ENCODE measurements at places on chromosomes 7 and 10.

- DNase-seq, result no peak
These were observed 159.3 kb downstream of the LYZL1 start for GRCh38 chr10:29448125-29448524.

DNA sequence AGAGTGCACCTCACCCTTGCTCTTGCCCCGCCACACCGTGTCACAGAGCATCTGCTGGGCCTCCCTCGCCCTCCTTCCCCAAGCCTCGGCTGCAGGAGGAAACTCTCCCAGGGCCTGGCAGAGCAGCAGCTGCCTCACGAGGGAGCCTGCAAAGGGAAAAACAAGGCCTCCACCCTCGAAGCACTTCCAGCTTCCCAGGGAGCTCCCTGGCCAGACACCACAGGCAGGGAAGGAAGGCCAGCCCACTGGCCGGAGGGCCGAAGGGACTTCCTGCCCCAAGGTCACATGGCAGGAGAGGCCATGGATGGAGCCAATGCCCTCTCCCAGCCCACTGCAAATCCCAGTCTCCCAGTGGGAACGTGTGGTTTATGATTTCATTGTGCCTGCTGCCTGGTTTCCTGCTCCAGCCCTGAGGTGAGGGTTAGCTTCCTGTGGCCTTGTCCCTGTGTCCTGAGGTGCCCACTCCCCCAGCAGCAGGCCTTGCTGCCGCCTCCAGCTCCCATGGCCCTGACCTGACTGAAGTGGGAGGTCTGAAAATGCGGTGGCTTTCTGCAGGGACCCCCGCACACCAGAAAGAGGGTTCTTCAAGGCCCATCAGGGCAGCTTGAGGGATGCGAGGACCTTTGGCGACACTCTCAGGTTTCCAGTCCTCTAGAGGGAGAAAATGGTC is 100.5 kb upstream of the PPIF start:
- no peak for DNase-seq

- no peak for DNase-seq
These were observed 176.9 kb downstream of the PTPRN2 start for GRCh38 chr7:158410720-158411119.

GRCh38 chr10:95217476-95217875 is 23.4 kb downstream of the ACSM6 start:
- no peak for DNase-seq

DNA sequence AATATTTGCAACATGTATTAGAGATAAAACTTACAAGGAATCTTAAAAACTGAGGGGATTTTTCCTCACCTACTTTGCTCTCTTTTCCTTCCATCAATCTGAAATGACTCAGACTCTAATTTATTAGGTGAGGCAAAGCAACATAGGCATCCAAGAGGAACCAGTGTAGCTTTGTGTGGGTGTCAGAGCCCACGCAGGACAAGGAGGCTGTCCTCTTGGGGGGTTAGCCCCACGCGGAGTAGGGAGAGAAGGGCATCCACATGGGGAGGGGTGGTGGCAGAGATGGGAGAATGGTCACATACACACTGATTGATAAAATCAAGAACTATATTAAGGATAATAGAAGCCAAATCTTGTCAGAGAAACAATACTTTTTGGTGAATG is 33.8 kb upstream of the ARMS2 start:
- DNase-seq, result no peak

GRCh38 chr10:70592746-70593512 is 9.6 kb downstream of the PRF1 start:
- DNase-seq, result no peak

GRCh38 chr10:45580371-45581215 is 92.0 kb downstream of the ZFAND4 start:
- DNase-seq, result no peak

DNA sequence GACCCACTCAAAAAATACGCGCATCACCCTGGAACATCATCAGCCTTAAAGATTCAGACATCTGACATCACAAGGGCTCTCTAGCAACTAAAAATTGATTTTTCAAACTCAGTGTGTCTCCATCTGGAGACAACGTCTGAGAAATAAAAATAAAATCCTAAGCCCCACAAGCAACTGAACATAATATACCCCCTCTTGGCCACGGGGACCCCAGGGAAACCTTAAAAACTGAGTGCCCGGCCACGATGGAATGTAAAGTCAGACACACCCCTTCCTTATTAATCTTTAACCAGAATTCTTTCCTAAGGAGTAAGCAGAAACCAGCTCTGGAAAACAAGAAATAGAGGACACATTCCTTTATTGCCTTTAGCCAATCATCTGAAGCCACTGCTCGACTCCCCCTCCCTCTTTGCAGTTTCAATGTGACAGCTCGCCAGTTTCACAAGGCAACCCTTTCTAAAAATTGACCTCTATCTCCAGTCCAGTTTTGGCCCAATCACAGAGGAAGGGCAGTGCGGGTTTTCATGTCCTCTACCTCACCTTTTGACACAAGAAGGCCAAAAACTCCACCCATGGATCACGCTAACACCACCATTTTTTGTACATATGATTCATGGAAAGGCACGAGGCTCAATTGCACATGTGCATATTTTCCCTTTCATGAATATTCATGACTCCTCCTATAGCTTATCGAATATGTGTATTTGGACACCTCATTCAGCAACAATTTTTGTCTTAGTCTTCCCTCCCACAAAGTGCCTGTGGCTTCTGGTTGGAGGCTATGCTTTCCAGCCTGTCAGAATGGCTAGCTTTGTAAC is 24.2 kb downstream of the IFIT3 start:
- DNase-seq, result no peak

DNA sequence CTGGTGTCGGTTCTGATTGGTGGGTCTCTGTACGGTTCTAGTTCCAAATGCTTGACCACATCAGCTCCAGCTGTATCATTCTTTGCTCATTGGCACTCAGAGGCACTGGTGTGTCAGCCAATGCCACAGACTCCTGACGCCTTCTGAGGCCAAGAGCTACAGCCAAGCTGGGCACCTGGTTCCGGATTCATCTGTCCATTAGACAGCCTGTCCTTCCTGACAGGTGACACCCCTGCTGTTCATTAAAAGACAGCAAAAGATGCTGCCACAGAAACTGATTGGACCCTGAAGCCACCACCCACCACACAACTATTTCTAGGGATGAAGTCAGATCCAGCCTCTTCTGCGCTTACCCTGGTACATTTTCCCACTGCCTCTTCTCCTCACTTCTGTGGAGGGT is 35.6 kb downstream of the COL13A1 start:
- DNase-seq, result no peak

GRCh38 chr10:14014423-14014822 is 316.3 kb downstream of the FRMD4A start:
- DNase-seq, result no peak

GRCh38 chr10:103814626-103815370 is 40.6 kb downstream of the SH3PXD2A start:
- no peak for DNase-seq

DNA sequence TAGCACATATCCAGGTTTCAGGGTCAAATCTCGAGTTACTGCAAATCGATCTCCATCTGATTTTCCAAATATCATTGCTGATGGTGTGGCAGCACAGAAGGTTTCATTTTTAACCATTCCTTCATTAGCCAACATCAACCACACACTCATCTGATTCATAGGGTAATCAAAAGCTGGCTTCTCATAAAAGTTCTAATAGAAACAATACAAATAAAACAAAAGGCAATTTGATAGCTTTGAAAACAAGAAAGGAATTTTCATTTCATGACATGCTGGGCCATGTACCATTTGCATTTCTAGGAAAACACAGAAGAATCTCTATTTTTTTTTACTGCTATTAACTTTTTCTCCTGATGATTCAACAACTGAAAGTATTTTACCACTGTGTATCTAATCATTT is 147.7 kb upstream of the SLC26A5 start:
- no peak for DNase-seq

Data from NCI-H510A (cell line).